NCI-H345 (cell line): ENCODE measurements at places on chromosomes 5 and 9.

GRCh38 chr9:131606896-131607567 is 61.7 kb downstream of the PRRT1B start:
- no peak for DNase-seq

DNA sequence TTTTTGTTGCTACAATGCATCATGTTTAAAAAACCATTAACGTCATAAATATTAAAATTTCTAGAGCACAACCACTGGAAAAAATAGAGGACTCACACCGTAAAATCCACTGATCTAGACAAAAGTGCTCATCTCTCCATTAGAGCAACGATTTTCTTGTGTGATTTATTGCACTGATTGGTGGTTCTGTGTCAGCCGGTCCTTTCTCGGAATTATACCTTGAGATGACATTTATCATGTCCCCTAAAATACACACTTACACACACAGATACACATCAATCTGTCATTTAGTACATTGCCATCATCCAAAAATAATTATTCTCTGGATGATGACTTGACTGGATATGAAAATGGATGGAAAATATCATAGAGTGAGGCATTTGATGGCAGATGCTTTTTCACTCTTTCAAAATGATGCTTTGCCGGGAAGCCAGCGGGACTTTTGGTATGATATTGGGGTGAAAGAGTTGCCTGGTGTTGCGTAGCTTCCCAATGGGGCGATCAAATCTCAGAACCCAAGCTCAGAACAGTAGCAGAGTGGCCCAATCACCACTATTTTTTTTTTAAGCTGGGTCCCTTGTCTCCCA is 226.6 kb downstream of the GAS1 start:
- DNase-seq, result no peak

GRCh38 chr9:92141144-92142129 is 26.2 kb upstream of the SPTLC1 start:
- peak; percentile 33 for DNase-seq

DNA sequence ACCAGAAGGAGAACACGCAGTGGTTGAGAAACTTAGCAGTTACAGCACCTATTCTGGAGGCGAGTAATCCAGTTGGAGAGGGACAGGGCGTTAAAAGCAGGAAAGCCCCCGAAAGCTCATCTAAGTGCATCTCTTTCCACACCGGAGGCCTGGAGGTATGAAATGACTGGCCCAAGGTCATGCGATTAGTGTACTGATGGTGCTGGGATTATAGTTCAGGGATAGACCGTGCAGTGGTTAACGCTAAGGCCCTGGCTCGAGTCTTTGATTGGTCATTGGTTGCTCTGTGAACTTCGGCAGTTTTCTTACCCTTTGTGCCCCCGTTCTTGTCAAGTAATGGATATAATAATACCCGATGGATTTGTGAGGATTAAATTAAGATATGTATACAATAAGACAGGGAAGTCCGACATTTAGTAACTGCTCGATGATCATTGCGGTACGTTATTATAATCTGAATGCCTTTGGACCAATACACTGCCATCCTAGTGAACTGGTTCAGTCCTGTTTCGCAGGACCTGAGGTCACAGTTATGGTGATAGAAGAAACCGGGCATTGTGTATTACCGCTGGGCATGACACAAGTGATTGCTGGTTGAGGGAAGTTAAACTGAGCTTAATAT is 960 bp downstream of the CANX start:
- no peak for DNase-seq

- no peak for DNase-seq
Observed at GRCh38 chr5:91151947-91152346, 231.2 kb downstream of the ARRDC3 start.

DNA sequence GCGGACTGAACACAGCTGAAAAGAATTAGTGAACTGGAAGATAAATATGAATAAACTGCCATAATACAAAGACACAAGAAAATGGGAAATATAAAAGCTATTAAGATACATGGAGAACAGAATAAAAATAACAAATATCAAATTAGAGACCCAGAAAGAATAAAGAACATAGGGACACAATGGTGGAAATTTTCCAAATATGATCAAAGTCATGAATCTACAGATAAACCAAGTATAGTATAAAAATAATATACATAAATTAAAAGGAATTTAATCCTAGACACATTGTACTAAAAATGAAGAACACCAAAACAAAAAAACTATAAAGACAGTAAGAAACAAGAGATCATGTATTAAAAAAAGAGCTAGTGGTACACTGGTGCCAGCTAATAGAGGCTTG is 194.9 kb downstream of the MLLT3 start:
- no peak for DNase-seq

DNA sequence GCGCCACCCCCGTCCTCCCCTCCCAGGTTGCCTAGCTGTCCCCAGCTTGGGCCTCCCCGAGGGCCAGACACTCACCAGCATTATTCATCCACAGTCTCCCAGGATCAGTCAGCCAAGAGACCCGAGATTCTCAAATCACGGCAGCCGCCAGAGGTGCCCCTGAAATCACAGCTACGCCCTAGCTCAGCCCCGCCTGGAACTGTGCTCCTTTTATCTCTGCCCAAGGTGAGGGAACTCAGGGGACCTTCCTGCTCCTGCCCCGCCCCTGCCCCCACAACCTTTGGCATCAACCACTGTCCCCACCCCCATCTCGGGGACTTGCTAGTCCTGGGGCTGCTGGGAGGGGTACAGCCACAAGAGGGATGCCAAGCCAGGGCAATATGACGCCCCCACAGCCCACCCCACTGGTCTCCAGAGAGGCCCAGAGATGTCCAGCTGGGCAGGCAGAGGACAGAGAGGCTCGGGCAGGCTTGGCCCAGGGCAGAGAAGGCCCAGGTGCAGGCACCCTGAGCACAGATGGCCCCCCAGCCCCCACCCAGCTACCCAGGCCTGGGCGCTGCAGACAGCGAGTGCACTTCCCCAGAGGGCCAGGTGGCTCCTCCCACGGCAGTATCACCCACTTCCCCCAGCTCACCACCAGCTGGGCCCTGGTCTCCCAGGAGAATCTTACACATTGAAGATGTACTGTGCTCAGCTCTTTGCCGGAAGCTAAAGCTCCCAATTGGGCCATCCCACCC is at the start of gene FUT7:
FUT7 (minus strand) TSS at position 185 of the 737 bp plus-strand sequence; CDS start at position 88, 97 bp downstream.
- no peak for DNase-seq

GRCh38 chr5:180637962-180638680 is 11.3 kb downstream of the FLT4 start:
- no peak for DNase-seq
